ENCODE measurements at places on chromosomes 11 and 22.
A peak's percentile ranks its signal among the peaks of the same experiment; 100 is the strongest.

DNA sequence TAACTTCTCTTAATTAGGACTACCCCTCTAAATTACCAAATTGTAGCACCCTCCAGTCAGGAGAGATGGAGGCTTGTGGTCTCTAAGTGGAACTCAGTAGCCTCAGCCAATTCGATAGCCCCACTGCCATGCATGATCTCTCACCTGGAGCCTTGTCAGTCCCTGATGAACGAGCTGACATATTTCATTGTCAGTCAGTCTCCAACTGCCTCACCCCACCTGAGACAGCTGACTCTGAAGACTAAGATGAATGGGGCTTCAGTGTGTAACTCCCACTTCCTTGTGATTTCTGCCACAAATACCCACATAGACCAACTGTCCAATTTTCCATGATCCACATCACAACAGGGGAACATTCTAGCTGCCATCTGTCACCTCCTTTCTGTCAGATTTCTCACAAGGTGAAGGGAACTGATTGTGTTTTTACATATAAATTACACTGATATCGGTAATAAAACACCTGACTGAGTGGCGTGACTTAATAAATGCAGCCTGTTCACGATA is 206.5 kb downstream of the FAM181B start:
- no peak for DNase-seq

GRCh38 chr11:114892381-114893197 is 214.3 kb downstream of the NXPE2 start:
- no peak for DNase-seq

GRCh38 chr11:64960719-64961118 is 11.2 kb downstream of the MAJIN start:
- DNase-seq = no peak

GRCh38 chr22:48795664-48796063 is 1032.0 kb downstream of the BRD1 start:
- DNase-seq = no peak

- peak; percentile 87 for DNase-seq
Measured at GRCh38 chr22:31139866-31140716, at the start of gene PLA2G3. PLA2G3 (minus strand) TSS chr22:31140508; CDS start chr22:31140354, 154 bp downstream.

DNA sequence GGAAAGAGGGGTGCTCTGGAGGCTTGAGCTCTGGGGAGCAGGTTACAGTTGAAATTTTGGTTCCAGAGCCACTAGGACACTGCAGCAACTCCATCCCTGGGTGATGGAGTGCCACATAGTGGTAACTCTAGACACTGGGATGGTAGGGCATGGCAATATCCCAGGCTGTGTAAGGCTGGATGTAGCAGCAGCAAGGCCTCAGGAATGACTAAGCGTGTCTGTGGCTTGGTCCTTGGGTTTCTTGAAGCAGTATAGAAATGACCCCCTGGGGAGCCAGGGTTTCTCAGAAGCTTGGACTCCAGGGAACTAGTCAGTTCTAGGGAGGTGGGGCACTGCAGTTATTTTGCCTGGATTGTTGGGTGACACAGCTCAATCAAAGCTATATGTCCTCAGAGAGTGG is 8.1 kb downstream of the MS4A4A start:
- no peak for DNase-seq

GRCh38 chr11:78312712-78313111 is 104.9 kb downstream of the GAB2 start:
- DNase-seq = no peak

DNA sequence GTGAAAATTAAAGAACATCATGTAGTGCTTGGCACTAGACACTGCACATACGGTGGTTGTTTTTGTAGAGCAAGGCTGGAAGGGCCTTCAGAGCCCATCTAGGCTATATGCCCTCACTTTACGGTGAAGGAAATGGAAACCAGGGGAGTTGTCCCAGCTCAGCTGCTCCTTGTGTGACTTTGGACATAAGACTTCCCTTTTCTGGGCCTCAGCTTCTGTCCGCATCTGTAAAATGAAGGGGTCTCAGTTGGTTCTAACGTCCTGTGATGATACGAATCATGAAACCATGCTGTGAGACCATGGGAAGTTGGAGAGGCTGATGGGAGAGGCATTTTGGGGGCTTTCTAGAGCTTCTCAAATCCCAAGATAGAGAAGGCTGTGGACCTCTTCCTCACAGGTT is 4.7 kb downstream of the KCNE3 start:
- DNase-seq = no peak

- DNase-seq = no peak
Measured at GRCh38 chr22:27545085-27545484, 256.5 kb downstream of the MN1 start.

DNA sequence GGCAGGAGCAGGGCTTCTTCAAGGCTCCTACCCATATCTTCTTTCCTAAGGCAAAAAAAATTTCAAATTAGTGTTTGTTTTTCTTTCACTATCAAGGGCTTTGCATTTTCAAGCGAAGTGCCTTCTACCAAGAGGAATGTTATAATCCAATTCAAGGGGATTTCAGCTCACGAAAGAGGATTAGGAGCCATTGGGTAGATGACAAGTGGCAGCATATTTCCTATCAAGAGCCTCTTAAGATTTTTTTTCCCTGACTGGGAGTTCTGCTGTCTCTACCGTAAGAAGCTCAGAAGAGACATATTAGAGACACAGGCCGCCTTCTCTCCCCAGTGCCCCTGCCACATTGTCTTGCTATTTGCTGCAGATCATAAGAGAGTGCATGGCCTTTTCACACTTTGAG is 55.9 kb upstream of the BMAL1 start:
- no peak for DNase-seq

DNA sequence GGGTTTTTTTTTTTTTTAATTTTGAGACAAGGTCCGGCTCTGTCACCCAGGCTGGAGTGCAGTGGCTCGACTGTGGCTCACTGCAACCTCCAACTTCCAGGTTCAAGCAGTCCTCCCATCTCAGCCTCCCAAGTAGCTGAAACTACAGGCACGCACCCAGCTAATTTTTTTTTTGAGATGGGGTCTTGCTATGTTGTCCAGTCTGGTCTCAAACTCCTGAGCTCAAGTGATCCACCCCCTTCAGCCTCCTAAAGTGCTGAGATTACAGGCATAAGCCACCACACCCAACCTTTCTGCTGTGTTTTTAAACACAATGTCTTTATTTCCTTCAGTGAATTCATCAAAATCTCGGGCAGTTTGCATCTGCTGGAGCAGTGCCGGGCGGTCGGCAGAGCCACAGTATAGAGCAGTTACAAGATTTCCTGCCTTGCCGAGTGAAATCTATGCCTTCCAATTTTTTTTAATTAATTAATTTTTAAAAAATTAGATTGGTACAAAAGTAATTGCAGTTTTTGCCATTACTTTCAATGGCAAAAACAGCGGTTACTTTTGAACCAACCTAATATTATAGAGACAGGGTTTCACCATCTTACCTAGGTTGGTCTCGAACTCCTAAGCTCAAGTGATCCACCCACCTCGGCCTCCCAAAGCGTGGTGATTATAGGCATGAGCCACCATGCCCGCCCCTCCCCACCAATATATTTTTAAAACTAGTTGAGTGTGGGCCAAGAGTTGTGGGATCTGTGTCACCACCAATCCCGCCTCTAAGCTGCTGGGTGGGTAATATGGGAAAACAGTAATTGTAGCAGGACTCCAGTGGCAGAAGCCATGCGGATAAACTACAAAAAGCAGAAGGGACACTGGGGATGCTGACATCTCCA is 2.7 kb upstream of the ACY3 start:
- DNase-seq = no peak

DNA sequence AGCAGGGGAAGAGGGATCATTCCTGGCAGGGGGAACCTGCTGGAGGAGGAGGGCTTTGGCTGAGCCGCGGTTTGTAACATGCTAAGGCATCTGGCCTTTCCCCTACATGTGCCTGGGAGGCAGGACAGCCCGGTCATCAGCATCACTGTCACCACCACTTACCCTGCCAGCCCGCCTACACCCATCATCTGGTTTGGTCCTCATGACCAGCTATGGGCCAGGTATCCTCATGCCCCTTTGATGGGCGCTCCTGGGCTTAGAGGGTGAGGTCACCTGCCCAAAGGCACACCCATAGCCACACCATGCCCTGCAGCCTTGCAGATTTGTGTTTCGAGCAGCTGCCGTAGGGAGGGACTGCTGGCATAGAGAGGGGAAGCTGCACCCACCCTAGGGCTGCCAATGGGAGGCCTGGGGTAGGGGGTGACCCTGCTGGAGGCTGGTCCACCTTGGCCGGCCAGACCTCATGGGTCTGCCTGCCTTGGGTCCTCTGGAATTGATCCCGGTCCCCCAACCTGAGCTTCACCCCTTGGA is 2.6 kb downstream of the MRGPRF start:
- no peak for DNase-seq

GRCh38 chr11:124950601-124951330 is 3.2 kb upstream of the CCDC15 start:
- no peak for DNase-seq

- DNase-seq = no peak
Measured at GRCh38 chr11:72743321-72744221, 8.6 kb downstream of the ARAP1 start.

GRCh38 chr11:103878646-103879045 is 157.8 kb upstream of the DDI1 start:
- no peak for DNase-seq

DNA sequence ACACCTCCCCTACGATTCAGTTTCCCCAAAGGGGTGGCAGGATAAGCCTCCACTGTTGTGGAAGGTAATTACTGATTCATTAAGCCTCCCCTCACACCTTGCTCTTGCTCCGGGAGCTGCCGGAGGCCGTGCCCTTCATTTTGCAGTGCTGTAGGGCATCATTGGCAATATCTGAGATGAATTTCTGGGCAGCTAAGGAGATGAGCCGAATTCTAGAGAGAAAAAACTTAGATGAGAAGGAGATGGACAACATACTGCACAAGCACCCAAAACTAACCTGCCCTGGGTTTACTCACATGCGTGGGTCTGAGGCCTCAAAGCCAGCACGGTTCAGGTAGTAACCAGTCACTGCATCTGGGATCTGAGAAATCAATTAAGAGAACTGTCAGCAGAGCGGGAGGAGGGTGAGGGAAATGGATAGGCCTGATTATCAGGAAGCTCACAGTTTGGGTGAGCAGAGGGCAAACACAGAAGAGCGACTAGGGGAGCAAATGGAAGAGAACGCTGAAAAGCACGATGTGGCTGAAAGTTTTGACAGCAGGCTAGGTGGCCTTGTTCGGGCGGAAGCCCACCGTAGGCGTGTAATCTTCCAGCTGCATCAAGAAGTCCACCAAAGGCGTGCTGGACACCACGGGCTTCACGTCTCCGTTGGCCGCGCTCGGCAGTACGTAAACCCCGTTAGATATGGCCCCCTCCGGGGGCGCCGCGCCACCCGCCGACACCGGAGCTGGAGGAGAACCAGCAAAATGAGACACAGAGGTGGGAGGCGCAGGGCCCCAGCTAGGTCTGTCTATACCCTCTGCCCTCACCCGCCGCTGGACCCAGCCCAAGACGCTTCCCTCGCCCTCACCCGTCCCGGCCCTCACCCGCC is 689 bp downstream of the TAF10 start:
- no peak for DNase-seq

DNA sequence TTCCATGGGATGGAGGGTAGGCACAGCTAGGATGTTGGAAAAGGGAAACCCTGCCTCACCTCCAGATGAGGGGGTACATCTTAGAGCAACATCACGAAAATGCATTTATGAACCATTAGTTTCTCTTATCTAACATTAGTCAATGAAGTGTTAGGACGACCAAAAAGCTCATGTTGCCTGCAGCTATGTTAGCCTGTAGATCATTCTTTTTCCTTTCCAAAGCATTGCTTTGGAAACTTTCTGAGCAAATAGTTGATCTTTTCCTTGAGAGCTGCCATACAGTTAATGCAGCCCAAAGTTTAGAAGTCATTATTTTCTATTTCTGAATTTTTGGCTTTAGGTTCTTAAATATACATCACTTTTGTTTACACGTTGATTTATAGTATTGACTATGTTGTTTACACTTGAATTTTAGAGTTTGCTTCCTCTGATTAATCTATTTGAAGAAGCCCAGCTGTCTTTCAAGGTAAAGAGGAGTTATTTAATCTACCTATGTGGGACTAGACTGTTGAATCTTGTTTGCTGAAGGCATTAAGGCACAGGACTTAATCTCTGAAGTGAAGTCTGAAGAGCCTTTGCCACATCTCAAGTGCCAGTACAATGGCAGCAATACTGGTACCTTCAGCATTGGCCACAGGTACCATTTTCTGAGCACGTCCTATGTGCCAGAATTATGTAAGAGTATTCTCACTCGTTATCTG is 11.0 kb downstream of the POU2AF3 start:
- DNase-seq = peak; percentile 80

DNA sequence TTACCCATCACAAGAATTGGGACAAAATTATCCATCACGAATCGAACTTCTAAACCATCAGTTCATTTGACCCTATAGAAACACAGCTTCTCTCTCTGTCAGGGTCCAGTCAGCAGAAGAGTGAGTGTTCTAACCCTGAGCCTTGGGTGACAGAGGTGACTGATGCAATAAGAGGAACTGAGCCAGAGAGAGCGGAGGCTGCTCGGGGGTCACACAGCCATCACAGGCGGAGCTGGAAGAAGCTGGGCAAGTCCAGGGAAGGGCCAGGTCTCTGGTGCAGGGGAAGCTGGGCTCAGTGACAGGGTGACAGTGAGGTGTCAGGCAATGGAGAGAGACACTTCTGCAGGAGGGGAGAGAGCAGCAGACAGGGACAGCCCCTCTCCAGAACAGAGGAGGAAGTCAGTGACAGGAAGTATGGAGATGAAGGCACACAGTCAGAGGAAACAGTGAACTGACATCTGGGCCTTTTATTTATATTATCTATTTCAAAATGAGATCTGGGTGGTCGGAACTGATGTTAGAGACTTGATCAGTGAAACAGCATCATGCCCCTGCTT is 184.0 kb upstream of the TBCEL start:
- DNase-seq = no peak

- DNase-seq = no peak
Measured at GRCh38 chr22:42468841-42469240, 36.6 kb upstream of the NFAM1 start.

GRCh38 chr11:64523456-64524157 is 67.4 kb upstream of the SLC22A12 start:
- no peak for DNase-seq

GRCh38 chr22:36399472-36399778 is 11.7 kb upstream of the MYH9 start:
- no peak for DNase-seq

- no peak for DNase-seq
Measured at GRCh38 chr11:9753021-9753420, 89.1 kb downstream of the SWAP70 start.
